ENCODE measurements at places on chromosomes 12 and 14.

DNA sequence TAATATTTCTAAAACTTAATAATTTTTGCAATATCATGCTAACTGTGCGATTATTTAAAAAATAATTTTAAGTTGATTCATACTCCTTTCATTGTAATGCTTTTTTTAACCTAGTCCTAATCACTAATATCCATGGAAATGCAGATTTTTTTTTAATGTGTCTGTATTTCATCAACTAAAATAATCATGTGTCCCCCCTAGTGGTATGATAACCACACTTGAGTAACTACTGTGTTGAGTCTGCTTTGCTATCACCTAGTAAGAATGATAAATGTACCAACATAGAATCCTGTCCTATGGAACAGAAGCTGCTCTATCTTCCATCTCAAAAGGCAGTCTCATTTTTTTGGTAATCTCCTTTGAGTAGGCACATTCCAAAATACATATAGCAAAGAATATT, 19.1 kb upstream of the SYNE2 start:
- DNase-seq = no peak

- DNase-seq = no peak
These were observed 63.7 kb downstream of the TRAF3 start for GRCh38 chr14:102840771-102841528.

- DNase-seq = no peak
These were observed 1.3 kb upstream of the SLC10A1 start for GRCh38 chr14:69798339-69798735.

- no peak for DNase-seq
These were observed 49.2 kb downstream of the SSH1 start for GRCh38 chr12:108807996-108808769.

DNA sequence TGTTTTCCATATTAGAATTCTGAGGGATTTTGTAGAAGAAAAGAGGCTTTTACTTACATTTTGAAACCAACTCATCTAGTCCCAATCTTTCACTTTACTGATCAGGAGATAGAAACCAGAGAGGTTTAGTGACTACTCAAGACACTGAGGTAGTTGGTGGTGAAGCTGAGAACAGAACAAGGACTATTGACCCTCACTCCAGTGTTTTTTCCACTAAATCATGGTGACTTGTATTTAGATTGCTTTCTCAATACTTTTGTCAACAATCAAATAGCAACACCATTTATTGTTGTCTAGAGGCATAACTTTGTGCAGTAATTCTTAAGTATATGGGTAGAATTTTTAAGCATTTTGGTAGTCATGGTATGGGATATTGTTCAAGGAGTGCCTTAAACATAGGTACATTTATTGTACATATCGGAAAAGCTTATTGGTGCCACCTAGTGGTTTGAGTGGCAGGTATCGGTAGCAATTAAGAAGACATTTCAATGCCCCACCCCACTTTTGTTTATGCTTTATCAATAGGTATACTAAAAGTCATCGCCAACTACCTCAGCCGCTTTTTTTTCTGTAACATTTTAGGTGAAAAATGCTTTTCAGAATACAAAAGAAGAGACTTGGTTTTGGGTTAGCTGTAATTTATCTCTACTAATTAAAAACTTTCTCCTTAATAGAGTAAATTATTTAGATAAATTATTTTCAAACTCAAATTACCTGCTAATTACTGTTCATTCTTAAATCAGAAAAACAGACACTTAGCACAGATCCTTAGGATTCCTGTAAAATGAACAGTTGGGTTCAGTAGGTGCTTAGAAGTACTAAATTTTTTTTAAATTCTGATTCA, 47.3 kb upstream of the PAWR start:
- no peak for DNase-seq

DNA sequence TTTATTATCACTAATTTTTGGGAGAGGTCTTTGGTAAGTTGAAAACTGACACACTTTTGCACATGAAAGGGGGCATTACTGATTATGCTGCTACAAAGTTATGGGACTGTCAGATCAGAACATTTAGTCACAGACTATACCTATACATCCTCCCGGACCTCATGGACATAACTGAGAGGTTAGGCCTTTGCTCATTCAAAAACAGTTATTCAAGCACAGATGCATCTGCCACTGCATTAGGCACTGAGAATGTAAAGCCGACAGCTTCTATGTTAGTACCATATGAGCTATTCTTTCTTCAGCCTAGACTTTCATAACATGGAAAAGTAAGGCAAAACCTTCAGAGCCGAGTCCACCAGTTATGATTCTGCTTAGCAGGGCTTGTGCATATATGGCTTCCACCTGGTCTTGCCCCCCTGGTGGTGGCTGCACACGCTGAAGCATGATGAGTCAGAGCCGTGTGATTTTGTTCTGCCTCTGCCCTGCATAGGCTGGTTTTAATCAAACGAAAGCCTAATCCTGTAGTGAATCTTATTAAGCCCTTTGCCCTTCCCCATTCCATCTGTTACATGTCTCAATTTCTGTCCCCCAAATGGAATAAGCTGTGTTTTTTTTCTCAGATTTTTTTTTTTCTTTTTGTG, 21.8 kb upstream of the RNU6-8 start:
- DNase-seq = no peak

DNA sequence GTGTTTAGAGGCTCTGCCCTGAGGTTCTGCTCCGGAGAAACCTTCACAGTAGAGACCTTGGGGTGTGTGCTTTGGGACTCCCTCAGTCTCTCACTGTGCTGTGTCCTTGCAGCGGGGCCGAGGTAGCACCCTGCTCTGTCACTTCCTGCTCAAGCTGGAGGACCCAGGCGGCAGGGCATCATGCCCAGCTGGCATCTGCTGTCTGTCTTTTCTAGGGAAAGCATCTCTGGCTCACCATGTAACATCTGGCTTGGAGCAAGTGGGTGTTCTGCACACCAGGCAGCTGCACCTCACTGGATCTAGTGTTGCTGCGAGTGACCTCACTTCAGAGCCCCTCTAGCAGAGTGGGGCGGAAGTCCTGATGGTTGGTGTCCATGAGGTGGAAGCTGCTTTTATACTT, 124.5 kb downstream of the ESRRB start:
- DNase-seq = no peak

DNA sequence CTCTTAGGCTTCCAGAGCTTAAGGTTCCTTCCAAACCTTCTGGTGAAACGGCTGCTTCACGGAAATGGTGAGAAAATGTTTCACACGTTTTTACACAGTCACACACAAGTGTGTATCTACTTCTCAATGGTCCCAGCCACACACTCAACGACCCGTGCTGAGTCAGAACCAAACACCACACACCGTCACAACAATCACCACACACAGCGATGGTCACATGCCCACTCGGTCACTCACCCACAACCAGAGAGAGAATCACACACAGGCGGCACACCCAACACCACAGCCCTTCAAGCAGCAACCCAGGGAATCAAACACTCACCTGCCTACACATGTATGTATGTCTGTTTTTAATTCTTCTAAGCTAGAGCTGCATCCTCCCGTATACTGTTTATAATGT, 12.6 kb upstream of the PLEKHD1 start:
- DNase-seq = no peak

GRCh38 chr14:48584031-48584430, 908.6 kb upstream of the MDGA2 start:
- no peak for DNase-seq

DNA sequence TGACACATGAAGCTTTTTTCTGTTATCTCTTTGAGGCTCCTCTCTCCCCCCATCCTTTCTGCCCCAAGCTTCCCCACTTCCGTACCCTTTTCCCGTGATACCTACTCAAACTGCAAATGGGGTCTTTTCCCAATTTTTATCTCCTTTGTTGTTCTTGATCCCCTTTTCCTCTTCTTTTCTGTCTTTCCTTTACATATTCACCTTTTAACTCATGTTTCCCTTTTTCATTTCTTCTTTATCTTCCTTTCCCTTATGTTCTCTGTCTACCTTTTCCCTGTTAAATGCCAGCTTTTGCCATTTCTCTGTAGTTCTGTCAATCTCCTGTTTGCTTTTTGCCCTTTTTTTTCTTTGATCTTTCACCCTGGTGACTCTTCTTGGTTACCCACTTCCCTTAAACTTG, 2.6 kb upstream of the BHLHE41 start:
- no peak for DNase-seq

GRCh38 chr14:35826218-35826951, at the start of gene BRMS1L:
BRMS1L (plus strand) TSS chr14:35826338; CDS start chr14:35826517, 179 bp downstream.
- peak; percentile 98 for DNase-seq

- DNase-seq = no peak
These were observed 158.0 kb downstream of the EPS8 start for GRCh38 chr12:15631007-15631715.

- DNase-seq = no peak
These were observed 1.3 kb downstream of the TRAF3 start for GRCh38 chr14:102778338-102779083.

GRCh38 chr12:2300886-2301285, 248.1 kb downstream of the CACNA1C start:
- no peak for DNase-seq

- no peak for DNase-seq
These were observed 845 bp upstream of the RARG start for GRCh38 chr12:53232646-53233461.

DNA sequence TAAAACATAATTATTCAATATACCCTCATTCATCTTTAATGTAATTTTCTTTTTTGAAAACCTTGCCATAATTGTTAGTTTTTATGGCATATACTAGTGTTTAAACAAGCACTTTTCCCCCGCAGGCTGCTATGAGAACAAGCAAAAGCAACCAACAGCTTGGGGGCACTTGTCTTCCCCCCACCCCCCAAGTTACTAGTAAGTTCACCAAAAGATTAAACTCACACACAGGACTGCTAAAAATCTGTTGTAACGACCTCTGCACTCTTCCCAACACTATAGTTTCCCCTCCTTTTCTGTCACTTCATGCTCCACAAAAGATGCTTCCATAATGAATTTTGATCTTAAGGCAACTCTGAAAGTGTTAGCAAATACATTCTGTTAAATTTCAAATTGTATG, 474.9 kb upstream of the SOX5 start:
- no peak for DNase-seq

GRCh38 chr12:82937151-82937550, 250.4 kb downstream of the TMTC2 start:
- DNase-seq = no peak

DNA sequence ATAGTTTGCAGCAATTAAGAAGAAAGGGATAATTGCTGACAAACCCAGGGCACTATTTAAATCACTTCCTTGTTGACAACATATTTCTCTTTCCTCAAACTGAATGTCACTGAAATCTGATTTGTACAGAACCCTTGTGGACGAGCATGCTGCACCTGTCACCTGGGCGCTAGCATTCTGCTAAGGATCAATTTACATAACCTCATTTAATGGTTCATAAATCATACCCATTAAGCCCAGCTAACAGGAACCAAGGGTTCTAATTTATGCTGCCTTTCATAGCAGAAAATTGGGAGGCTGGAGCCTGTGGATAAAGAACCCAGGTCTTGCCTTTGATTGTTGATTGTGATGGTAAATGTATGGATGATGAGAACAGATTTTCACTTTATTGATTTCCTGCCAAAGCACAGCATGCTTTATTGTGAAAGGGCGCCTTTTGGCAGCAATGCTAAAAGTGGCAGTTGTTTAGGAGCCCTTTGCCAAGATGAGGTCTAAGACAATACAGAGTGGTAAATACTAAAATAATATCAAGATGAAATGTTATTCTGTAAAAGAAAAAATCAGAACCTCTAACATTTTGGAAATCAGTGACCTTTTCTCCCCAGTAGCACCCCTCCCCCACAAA, 95.4 kb downstream of the NKX2-1 start:
- no peak for DNase-seq

- DNase-seq = no peak
These were observed 38.0 kb downstream of the PTGER2 start for GRCh38 chr14:52352061-52352491.

- no peak for DNase-seq
These were observed 53.0 kb downstream of the LGR5 start for GRCh38 chr12:71492604-71493003.
